ENCODE measurements at places on chromosomes 5 and 9.
A peak's percentile ranks its signal among the peaks of the same experiment; 100 is the strongest.

- H3K4me1 ChIP-seq: no peaks in the 10 kb centered on the region
- no peaks in the 10 kb centered on the region for H3K36me3 ChIP-seq
- no peaks in the 10 kb centered on the region for H3K27me3 ChIP-seq
- no peak for DNase-seq
- no peak overlapping the region for H3K27ac ChIP-seq
- no peak overlapping the region for H3K4me3 ChIP-seq
These were observed 53.9 kb upstream of the ORM1 start for GRCh38 chr9:114269023-114269422.

- no peak for DNase-seq
- H3K4me3 ChIP-seq: peak overlapping the region; percentile 56
- H3K4me1 ChIP-seq: no peaks in the 10 kb centered on the region
- no peaks in the 10 kb centered on the region for H3K36me3 ChIP-seq
- no peaks in the 10 kb centered on the region for H3K27me3 ChIP-seq
These were observed 22.7 kb downstream of the ANXA2R start for GRCh38 chr5:43017428-43017815.

- no peak for DNase-seq
- H3K27ac ChIP-seq: no peak overlapping the region
- no peaks in the 10 kb centered on the region for H3K4me1 ChIP-seq
- peaks cover 13% of the 10 kb centered on the region for H3K27me3 ChIP-seq
- no peaks in the 10 kb centered on the region for H3K36me3 ChIP-seq
These were observed 25.7 kb upstream of the BARHL1 start for GRCh38 chr9:132556714-132557113.

GRCh38 chr9:134785325-134786108 is 95.1 kb upstream of the FCN2 start:
- H3K4me3 ChIP-seq: no peak overlapping the region
- peaks cover 26% of the 10 kb centered on the region for H3K27me3 ChIP-seq
- no peaks in the 10 kb centered on the region for H3K36me3 ChIP-seq
- DNase-seq: no peak

DNA sequence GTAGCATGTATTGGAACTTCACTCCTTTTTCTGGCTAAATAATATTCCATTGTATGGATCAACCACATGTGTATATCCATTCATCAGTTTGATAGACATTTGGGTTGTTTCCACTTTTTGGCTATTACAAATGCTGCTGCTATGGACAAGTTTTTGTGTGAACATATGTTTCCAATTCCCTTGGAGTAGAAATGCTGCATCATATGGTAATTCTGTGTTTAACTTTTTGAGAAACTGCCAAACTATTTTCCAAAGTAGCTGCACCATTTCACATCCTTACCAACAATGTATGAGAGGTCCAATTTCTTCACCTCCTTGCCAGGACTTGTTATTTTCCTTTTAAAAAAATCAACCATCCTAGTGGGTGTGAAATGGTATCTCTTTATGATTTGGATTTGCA is 8.4 kb downstream of the FRRS1L start:
- H3K27ac ChIP-seq: no peak overlapping the region
- no peak for DNase-seq

DNA sequence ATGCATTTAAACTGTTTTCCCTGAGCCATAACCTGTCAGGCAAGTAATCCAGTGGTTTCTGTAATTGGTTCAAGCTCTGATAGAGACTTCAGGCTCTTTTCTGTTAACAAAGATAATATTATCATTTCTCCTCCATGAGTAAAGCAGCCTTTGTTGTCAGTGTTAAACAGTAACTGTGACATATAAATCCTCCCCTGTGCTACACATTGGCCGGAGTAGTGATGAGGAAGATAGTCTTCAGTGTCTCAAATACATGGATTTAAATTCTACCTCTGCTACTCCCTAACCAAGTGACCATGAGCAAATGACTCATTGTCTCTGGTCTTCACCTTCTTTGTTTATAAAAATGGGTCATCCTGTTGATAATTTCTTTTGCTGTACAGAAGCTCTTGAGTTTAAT is 615.5 kb upstream of the CHD1 start:
- peak overlapping the region; percentile 61 for H3K27ac ChIP-seq
- DNase-seq: no peak
- H3K36me3 ChIP-seq: no peaks in the 10 kb centered on the region
- no peaks in the 10 kb centered on the region for H3K4me1 ChIP-seq

DNA sequence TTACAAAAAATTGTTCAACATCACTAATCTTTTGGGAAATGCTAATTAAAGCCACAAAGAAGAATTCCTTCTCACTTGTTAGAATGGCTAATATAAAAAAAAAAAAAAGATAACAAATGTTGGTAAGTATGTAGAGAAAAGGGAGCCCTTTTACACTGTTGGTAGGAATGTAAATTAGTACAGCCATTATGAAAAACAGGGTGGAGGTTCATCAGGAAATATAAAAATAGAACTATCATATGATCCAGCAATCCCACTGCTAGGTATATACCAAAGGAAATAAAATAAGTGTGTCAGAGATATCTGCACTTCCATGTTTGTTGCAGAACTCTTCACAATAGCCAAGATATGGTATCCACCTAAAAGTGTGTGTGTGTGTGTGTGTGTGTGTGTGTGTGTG is 83.5 kb upstream of the RGMB start:
- no peaks in the 10 kb centered on the region for H3K36me3 ChIP-seq
- no peak overlapping the region for H3K4me3 ChIP-seq
- no peaks in the 10 kb centered on the region for H3K4me1 ChIP-seq
- no peak for DNase-seq
- H3K27ac ChIP-seq: no peak overlapping the region

Data from breast epithelium (tissue), 4 donors.